ENCODE measurements at places on chromosomes 7 and 10. TPM values are rescaled to one million over a fixed set of nuclear protein-coding genes. Genes with fewer than 3 reads are reported as not detected.

TRAPPC14 gene
- 37.8 TPM for total RNA-seq

DNA sequence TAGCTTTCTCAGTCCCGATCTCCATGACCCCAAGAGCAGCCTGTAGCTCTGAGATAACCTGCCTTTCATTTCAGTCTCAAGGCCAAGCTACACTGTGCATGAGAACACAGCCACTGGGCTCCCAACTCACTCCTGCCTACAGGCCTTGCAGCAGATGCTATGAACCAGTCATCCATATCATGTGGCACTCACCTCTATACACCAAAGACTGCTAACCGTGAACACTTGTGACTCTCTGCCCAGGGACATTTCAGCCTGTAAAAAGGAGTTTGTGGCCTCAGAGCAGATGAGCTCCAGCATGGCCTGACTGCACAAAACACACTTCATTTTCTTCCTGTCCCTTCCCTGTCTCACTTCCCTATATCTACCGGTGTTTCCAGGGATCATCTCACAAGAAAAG, 56.9 kb upstream of the NPY start:
- H3K4me1 ChIP-seq: peaks cover 13% of the 10 kb centered on the region
- peaks cover 10% of the 10 kb centered on the region for H3K27me3 ChIP-seq
- no peak for DNase-seq
- no peaks in the 10 kb centered on the region for H3K36me3 ChIP-seq
- no peak overlapping the region for H3K4me3 ChIP-seq

DNA sequence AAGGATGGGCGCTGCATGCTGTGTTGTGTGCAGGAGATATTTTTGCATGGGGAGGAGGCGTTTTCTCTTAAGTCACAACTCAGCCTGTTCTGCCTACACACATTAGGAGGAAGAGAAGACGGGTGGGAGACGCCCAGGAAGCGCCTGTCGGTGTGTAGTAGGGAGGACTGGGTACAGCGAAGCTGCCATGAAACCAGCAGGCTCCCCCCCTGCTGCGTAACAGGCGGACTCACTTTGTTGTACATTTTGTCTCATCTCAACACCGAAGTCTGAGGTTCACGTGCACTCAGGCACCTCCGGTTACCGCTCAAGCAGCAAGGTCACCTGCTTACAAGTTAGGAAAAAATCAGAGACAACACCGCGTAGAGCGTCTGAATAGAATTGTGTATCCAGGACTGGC, 56.3 kb downstream of the CRTAC1 start:
- H3K4me3 ChIP-seq: no peak overlapping the region
- no peak overlapping the region for H3K27ac ChIP-seq
- H3K4me1 ChIP-seq: no peaks in the 10 kb centered on the region
- peaks cover 66% of the 10 kb centered on the region for H3K27me3 ChIP-seq

- H3K36me3 ChIP-seq: no peaks in the 10 kb centered on the region
- H3K4me1 ChIP-seq: no peaks in the 10 kb centered on the region
- no peak for DNase-seq
Measured at GRCh38 chr7:33804140-33804660, 101.1 kb upstream of the BMPER start.

GRCh38 chr10:30722956-30723620, 93.5 kb upstream of the LYZL2 start:
- no peaks in the 10 kb centered on the region for H3K36me3 ChIP-seq
- no peaks in the 10 kb centered on the region for H3K27me3 ChIP-seq
- no peak overlapping the region for H3K27ac ChIP-seq
- no peak overlapping the region for H3K4me3 ChIP-seq
- no peak for DNase-seq

DNA sequence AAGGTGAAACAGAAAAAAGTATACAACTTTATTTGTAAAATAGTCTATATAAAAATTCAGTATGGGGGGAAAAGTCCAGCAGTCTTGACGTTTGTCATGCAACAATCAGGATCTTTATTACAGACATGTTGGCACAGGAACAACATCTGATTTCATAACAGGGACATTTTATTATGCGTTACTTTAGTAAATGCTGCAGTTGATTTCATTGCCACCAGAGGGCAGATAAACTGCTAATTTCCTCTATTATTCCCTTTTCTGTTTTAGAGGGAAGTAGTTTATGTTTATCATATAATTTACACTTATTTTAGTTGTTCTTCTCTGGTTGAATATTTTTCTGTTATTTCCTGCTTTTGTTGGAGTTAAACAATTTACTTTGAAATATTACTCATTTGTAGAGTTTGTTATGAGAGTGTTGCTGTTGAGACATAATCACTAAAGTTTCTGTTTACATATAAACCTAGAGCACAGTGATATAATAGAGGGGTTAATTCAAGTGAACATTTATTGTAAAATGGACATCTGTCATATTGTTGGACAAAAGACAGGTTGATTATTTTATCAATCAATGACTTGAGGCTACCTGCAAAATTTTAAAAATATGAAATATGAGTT, 3.3 kb downstream of the PLXDC2 start:
- no peak for DNase-seq
- H3K27me3 ChIP-seq: peaks cover 31% of the 10 kb centered on the region
- H3K27ac ChIP-seq: no peak overlapping the region

Measured in activated CD4-positive, alpha-beta memory T cell treated with anti-CD3 and anti-CD28 coated beads, Interleukin-2, amount 10 ng/mL, durations not matched to agents 7 days and 5 days (primary cell).